ENCODE measurements at places on chromosomes 12 and 14.

DNA sequence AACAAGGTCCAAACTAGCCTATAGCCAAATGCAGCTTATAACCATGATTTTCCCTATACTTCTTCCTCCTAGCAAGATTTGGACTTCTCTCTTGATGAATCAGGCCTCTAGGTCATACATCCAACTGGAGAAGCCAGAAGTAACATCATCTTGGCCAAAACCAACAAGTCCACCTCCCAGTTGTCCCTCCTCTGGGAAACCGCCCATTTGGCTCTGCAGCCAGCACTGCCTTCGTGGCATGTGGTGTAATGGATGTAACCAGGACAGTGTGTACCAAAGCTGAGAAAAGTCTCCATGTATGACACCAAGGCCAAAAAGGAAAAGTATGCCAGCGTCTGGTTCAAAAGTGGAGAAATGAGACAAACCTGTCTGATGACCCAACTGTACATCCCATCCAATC is 59.3 kb upstream of the VASH1 start:
- DNase-seq: no peak

DNA sequence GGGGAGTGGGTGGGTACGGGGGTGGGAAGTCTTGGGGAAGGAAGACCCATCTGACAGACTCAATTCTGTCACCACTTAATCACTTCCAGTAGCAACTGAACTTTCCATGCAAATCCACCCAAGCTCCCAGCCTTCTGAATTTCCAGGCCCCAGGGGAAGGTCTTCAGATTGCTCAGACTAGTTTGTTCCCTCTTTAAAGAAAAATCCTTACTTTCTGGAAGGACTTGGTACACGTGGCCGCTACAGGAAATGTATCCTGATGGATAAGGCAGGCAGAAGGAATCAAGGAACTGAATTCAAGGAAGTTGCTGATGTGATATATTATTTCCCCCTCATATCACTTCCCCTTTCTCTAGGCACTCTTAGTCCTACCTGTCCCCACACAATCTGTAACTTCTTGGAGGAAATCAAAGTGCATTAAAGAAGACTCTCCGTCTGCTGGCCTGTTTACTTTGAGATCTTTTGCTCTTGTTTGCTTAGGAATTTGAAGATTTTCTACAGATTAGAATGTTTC is 6.4 kb downstream of the NFKBIA start:
- no peak for DNase-seq

DNA sequence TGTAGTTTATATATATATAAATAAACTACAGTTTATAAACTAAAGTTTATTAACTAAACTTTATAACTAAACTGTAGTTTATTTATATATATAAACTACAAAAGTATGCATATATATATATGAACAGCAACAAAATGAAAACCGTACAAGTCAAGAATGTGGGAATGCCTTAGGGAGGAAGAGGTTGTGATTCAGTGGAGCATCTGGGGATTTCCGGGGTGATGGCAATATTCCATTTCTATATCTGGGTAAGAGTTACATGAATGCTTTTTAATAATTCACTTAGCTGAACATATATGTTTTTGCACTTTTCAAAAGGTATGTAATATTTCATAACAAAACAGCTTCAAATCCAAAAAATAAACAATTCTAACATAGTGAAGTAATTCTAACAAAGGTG is 30.1 kb upstream of the CAND1 start:
- no peak for DNase-seq

- no peak for DNase-seq
Observed at GRCh38 chr12:123266679-123267277, 4.9 kb downstream of the CDK2AP1 start.

DNA sequence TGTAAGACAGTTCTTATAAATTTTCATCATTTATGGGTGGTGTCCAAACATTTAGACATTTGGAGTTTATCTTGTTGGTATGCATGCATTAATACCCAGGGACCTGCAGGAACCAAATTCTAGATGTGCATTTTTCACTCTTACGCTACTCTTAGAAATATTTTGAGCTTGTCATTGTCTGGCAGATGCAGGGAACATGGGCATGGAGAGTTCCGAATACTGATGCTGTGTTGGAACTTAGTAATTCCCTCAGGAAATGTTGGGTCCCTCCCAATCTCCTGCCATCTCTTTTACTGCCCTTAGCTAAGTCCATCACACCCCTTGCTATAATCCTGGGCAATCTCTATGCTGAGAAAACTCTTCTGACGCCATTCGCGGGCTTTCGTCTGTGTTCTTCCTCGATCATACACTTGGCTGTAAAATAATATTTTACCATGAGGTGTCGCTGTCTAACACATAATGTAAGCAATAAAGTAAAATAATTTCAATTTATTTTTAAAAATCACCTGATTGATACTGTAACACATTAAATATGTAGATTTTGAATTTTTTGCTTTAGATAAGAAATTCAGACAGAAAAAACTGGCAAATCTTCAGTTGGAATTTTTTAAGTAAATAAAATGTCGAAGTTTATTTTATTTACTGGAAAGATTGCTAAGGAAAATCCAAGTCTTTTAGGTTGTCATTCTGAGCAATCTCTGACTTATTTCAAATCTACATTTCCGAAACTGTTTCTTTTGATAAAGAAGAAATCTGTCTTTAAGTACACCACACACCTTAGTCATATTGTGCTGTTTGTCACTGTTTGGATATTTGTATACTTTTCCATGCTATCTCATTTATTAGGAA is 304.1 kb upstream of the SSTR1 start:
- no peak for DNase-seq

GRCh38 chr14:72892103-72892878 is 1.6 kb downstream of the DPF3 start:
- DNase-seq: no peak

DNA sequence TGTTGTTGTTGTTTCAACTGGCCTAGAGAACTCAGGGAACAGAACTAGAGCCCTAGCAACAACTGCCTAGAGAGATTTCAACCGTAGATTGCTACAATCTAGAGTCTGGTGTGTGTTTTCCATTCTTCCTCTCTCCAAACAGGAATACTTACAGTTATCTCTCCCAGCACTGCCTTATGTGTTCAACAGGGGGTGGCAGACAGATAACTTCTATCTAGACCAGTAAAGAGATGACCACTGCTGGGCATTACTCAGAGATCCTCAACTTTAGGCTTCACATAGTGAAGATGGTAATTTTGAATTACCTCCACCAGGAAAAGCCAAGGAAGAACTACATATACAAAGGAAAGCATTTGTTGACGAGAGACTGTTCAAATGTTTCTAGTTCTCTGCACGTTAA is 4.8 kb downstream of the TXNDC16 start:
- no peak for DNase-seq

- no peak for DNase-seq
Observed at GRCh38 chr12:116735951-116736599, 1.8 kb downstream of the SPRING1 start.

DNA sequence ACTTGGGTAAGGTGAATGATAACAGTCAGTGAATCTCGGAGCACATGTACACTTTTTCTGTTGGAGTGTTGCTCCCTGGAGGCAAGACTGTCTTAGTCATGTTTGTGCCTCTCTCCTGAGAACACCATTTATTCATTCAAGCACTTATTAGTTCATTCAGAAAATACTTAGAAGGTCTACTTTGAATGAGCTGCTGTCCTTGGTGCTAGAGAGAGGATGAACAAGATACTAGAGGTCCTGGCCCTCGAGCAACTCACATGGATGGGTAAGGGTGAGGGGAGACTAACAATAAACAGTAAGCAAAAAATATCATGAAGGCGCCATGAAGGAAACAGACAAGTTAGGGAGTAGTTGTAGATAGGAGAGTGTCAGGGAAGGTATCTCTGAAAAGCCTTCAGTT is 17.1 kb upstream of the SAMD4A start:
- DNase-seq: no peak

DNA sequence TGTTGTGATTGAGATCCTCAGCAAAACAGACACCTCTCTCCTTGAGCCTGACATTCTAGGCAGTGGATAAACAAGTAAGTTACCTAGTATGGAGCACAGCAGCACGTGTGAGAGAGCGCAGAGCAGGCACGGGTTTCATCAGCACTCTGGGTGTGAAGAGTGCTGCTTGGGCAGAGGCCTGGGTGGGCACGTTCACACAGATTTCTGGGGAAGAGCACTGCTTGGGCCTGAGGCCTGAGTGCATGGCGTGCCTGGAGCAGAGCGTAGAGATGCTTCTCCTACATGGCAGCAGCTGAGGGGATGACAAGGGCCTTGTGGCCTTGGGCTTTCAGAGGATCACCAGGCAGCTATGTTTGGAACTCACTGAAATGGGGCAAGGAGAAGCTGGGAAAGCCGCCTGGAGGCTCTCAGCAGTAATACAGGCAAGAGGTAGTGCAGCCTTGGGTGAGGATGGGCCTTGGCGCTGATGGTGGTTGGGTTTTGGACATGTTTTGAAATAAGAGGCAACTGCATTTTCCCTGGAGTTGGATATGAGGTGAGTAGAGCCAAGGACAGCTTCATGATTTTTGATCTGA is 17.6 kb downstream of the CKB start:
- no peak for DNase-seq

DNA sequence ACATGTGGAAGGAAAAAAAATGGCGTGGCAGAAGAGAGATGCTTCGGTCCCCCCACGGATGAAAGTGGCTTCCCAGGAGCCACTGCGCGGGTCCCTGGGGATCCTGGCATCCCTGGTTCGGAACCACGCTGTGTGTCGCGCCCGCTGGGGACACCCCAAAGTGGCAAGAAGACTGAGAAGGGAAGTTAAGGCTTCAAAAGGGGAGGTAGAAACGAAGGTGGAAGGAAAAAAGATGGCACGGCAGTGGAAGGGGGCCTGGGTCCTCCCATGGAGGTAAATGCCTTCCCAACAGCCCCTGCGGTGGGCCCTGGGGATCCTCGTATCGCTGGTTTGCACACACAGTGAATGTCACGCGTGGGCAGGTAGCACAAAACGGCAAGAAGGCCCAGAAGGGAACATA is 281.7 kb downstream of the ALG10 start:
- DNase-seq: no peak
